ENCODE measurements at places on chromosomes 2 and 18. TPM values are rescaled to one million over a fixed set of nuclear protein-coding genes. Genes with fewer than 3 reads are reported as not detected.

Gene TSHZ1
- 6.7 TPM for polyA plus RNA-seq

Gene SLC8A1
- polyA plus RNA-seq: 0.73 TPM

Gene AOX1
- polyA plus RNA-seq: 1.9 TPM

Gene DSG4
- polyA plus RNA-seq: not detected

Gene ALLC
- polyA plus RNA-seq: 0.04 TPM

Gene SP5
- 0.54 TPM for polyA plus RNA-seq

Gene SERPINB12
- polyA plus RNA-seq: 0.16 TPM

Gene IL36A
- 243 TPM for polyA plus RNA-seq

Gene CCBE1
- 0.18 TPM for polyA plus RNA-seq

Gene NT5DC4
- polyA plus RNA-seq: not detected

Gene NGEF
- polyA plus RNA-seq: 8.4 TPM

Gene KLHL30
- polyA plus RNA-seq: 0.24 TPM

Gene C2orf68
- polyA plus RNA-seq: 13.8 TPM

Gene RMND5A
- polyA plus RNA-seq: 19.2 TPM

Gene RESP18
- polyA plus RNA-seq: not detected

Gene TEX44
- polyA plus RNA-seq: not detected

Gene FEV
- not detected for polyA plus RNA-seq

Gene CPS1
- polyA plus RNA-seq: 1.4 TPM

Gene C2orf80
- polyA plus RNA-seq: not detected

Gene CXCR1
- 0.08 TPM for polyA plus RNA-seq

Gene GALNT5
- 5.6 TPM for polyA plus RNA-seq

Gene LIPG
- polyA plus RNA-seq: 0.47 TPM

Gene CDH20
- polyA plus RNA-seq: 0.21 TPM

Gene NCKAP1
- polyA plus RNA-seq: 46.7 TPM

Gene CD28
- 0.09 TPM for polyA plus RNA-seq

Gene METTL8
- 13.8 TPM for polyA plus RNA-seq

Gene DNMT3A
- 7.3 TPM for polyA plus RNA-seq

Gene CTAGE1
- not detected for polyA plus RNA-seq

Gene RBM43
- polyA plus RNA-seq: 1.7 TPM

Gene NEU4
- not detected for polyA plus RNA-seq

Gene TNFRSF11A
- polyA plus RNA-seq: 1.2 TPM

Gene RAB27B
- polyA plus RNA-seq: 8.6 TPM

Gene ZNF142
- 10.1 TPM for polyA plus RNA-seq

Gene PIK3C3
- 17.5 TPM for polyA plus RNA-seq

Gene ESPNL
- 0.09 TPM for polyA plus RNA-seq

Gene LONRF2
- 0.51 TPM for polyA plus RNA-seq

Gene NT5C1B
- polyA plus RNA-seq: not detected

Gene PHOSPHO2
- 1.2 TPM for polyA plus RNA-seq

Gene MARCHF4
- not detected for polyA plus RNA-seq

Gene CCDC68
- 1.4 TPM for polyA plus RNA-seq

Gene NTSR2
- polyA plus RNA-seq: not detected

Gene CCDC150
- polyA plus RNA-seq: 1.5 TPM

Gene LNPK
- 6.0 TPM for polyA plus RNA-seq

Gene PTGR3
- 10.8 TPM for polyA plus RNA-seq

Gene GPD2
- polyA plus RNA-seq: 22.2 TPM

Gene GPR155
- 1.1 TPM for polyA plus RNA-seq

Gene ONECUT2
- polyA plus RNA-seq: under 0.01 TPM

Gene AGAP1
- 4.9 TPM for polyA plus RNA-seq

Gene POTEJ
- not detected for polyA plus RNA-seq

Gene PLEK
- polyA plus RNA-seq: 1.4 TPM

Gene ERFE
- 0.38 TPM for polyA plus RNA-seq

Gene INPP1
- polyA plus RNA-seq: 51.8 TPM

Gene REG1A
- 8.0 TPM for polyA plus RNA-seq

Gene TFPI
- polyA plus RNA-seq: 6.8 TPM

Gene AGXT
- polyA plus RNA-seq: not detected

All from esophagus (tissue), 2 donors.